Stimulated activated CD4-positive, alpha-beta T cell treated with anti-CD3 and anti-CD28 coated beads, Interleukin-2, amount 100 ng/mL, for 24 hours (primary cell): ENCODE measurements at places on chromosomes 5 and 9.

DNA sequence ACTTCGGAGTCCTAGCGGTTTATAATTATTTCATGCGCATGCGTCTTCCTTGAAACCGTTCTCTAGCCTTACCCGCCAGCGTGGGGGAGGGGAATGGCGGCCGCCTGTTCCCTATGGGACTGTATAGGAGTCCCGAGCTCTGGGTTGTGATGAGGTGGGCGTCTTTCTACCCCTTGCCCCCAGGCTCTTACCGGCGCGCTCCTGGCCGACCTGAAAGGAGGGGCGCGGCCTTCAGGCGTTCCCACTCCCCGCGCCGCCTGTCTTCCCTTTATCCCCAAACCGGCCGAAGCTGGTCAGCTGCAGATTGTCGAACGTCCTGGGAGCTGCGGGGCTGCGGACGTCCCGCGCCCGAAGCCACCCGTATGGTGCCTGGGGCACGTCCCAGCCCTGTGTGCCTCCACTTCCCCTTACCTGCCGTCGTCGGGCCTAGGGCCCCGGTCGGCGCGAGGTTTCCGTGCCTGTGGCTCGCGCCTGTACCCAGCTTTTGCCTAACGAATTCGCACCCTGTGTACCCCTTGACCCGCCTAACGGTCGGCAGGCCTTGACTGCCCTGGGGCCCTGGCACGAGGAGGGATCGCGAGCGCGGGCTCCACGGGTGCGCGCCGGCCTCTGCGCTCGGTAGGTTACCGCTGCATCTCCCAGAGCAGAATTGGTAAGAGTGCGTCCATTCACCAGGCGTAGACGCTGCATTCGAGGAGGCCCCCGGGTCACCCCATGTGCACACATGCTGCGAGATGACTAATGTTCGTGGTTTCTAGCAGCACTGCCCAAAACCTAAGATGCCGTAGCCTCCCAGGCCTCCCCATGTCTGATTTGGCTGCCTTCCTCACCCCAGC lies 653 bp upstream of the HNRNPH1 start:
- DNase-seq, result peak; percentile 65

GRCh38 chr5:147040856-147041255 lies 162.3 kb upstream of the PPP2R2B start:
- no peak for DNase-seq

GRCh38 chr5:136062366-136063274 lies 33.8 kb downstream of the TGFBI start:
- no peak for DNase-seq

GRCh38 chr5:75571547-75571946 lies 39.7 kb upstream of the ANKDD1B start:
- DNase-seq, result no peak

GRCh38 chr5:38607396-38607795 lies 51.0 kb upstream of the LIFR start:
- no peak for DNase-seq

DNA sequence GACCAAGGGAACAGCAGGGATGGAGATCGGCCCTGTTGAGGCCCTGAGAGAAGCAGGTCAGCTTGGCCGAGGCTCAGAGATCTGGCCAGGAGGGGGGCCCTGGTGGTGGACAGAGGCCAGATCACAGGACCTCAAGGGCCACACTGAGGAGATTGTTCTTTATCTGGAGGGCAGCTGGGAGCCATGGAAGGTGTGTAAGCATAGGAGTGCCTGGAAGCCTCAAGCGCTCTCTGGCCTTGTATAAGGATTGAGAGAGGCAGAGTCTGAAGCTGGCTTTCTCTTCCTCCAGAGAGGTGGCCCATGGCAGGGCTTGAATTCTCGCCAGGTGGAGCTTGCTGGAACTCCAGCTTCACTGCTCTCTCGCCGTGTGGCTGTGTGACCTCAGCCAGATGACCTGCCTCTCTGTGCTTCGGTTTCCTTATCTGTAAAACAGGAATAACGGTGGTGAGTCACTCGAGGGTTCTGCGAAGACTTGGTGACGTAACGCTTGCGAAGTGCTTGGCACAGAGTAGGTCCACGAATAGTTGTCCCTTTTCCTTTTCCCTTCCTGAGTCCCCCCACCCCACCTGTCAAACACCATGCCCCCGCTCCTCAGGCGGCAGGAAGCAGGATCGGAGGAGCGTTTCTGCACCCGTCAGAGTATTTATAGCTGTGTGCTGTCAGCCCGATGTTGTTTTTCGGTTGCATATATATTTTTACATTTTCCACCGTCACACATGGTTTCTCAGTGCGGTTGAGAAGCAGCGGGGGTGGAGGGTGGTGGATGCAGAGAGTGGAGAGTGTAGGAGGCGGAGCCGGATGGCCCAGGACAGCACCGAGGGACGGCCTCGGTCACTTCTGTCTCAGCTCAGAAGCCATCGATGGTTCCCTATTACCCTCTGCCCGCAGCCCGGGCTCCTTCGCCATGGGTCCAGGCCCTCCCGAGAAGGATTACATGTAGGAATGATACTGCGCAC lies 17.0 kb upstream of the CRB2 start:
- DNase-seq, result peak; percentile 75

- no peak for DNase-seq
These were observed 185.2 kb downstream of the DCP2 start for GRCh38 chr5:113161806-113162205.

DNA sequence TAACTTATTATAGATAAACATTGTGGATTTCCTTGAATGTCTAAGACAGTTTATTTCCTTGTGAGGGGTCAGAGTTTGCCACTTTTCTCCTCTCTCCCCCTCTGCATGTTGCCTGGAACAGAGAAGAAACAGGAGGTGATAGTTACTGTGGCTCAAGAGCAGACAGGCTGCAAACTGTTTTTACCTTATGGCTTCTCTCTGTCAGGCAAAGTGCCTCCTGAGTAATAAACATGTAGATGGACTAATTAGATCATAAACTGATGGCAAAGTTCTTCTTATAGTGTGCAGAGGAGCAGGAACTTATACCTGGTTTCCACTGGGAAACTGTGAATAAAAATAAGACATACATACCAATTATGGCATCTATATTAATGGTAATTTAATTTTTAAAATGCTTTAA lies 133.1 kb upstream of the CDH12 start:
- no peak for DNase-seq

- DNase-seq, result no peak
These were observed 58.0 kb downstream of the LOX start for GRCh38 chr5:122019919-122020590.

DNA sequence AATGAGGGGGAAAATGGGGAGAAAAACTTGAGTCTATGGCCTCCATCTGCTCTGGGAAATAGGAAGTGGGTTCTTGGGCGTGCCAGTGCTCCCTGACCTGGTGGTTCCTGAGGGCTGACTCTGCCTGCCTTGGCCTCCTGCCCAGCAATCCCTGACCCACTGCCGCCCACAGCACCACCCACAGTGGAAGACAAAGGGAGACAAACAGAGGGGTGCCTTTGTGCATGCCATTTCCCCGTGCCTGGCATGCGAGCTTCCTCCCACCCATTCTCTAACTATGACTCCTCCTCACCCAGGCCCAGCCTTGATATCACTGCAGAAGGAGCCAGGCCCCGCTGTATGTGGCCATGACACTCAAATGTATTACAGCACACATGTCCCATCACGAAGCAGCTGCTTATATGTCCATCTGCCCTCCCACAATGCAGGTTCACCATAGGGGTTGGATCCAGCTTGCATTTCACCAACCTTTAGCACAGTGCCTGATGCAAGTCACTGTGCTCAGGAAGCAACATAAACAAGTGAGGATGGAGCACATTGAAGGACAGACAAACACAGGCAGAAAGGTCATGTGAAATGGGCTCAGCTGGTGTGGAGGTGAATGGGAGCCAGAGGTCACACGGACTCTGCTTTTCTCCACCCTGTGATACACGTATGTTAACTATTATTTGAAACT lies 84.4 kb downstream of the ADRB2 start:
- DNase-seq, result no peak

DNA sequence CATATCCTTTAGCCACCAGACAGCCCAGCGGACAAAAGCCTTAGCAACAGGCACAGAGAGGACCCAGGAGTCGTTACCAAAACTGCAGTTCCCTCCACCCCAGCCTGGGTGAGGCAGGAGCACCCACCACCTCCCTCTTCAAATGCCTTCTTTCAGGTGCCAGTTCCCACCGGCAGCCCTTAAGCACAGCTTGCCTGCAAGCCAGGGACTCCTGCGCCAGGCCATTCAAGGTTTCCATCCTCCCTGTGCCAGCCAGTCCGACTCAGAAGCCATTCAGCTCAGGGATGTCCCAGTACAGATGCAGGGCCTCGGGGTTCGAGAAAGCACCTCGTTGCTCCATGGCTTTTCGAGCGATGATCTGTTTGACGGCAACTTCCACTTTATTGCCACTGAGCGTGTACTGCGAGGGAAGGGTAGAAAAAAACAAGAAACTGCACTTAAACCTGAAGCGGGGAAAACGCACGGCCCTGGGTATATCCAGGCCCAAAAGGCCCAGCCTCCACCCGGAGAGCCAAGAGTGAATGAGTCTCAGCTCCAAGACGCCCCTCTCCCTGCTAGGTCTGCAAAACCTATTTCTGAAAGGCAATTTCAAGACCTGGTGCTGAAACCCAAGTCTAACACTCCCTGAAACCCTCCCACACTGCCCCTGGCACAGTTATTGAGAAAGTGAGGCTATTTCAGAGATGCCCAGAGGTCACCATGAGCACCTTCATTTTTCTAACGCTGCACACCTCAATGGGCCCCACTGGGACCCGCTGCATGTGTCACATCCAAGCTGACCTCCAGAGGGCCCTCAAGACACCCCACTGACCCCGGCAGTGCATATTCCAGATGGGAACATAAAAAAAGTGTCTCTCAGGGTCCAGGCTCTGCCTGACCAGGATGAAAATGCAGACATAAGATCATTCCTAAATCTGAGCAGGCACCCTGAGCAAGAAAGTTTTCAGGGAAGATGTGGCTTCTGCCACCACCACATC lies 36.8 kb upstream of the ZNF354A start:
- no peak for DNase-seq
